ENCODE measurements at places on chromosomes 7 and 10.

DNA sequence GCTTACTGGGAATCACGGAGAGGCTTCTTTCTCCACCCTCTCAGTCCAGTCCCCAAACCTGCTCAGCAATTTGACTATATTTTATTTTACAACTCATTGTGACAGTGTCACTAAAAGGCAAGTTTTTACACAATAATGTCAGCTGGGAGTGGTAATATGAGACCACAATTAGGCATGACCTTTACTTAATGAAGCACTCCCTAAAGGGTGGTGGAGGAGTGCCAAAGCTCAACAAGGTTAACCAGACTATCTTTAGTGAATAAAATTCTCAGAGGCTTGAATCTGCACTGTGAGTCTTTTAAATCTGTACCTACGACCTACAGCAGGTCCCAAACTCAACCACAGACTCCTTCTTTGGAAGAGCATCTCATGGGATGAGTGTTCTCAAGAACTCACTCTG is 215.6 kb downstream of the TAX1BP1 start:
- DNase-seq, result no peak

- DNase-seq, result no peak
Measured at GRCh38 chr7:610531-611280, 91.1 kb upstream of the PDGFA start.

- DNase-seq, result no peak
Measured at GRCh38 chr10:42790835-42791234, 8.2 kb downstream of the BMS1 start.

GRCh38 chr7:132030086-132030568 is 473.7 kb upstream of the PODXL start:
- DNase-seq, result no peak

- no peak for DNase-seq
Measured at GRCh38 chr7:155886391-155887173, 74.3 kb upstream of the SHH start.

GRCh38 chr7:116617878-116618277 is 54.1 kb upstream of the MET start:
- no peak for DNase-seq

DNA sequence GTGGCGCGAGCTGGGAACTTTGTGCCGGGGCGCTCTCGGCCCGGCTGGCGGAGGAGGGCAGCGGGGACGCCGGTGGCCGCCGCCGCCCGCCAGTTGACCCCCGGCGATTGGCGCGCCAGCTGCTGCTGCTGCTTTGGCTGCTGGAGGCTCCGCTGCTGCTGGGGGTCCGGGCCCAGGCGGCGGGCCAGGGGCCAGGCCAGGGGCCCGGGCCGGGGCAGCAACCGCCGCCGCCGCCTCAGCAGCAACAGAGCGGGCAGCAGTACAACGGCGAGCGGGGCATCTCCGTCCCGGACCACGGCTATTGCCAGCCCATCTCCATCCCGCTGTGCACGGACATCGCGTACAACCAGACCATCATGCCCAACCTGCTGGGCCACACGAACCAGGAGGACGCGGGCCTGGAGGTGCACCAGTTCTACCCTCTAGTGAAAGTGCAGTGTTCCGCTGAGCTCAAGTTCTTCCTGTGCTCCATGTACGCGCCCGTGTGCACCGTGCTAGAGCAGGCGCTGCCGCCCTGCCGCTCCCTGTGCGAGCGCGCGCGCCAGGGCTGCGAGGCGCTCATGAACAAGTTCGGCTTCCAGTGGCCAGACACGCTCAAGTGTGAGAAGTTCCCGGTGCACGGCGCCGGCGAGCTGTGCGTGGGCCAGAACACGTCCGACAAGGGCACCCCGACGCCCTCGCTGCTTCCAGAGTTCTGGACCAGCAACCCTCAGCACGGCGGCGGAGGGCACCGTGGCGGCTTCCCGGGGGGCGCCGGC is 870 bp downstream of the FZD1 start:
- DNase-seq, result no peak

GRCh38 chr7:32574626-32575025 is 79.3 kb downstream of the AVL9 start:
- DNase-seq, result no peak

- no peak for DNase-seq
Measured at GRCh38 chr7:99143521-99143852, 421 bp downstream of the SMURF1 start.

DNA sequence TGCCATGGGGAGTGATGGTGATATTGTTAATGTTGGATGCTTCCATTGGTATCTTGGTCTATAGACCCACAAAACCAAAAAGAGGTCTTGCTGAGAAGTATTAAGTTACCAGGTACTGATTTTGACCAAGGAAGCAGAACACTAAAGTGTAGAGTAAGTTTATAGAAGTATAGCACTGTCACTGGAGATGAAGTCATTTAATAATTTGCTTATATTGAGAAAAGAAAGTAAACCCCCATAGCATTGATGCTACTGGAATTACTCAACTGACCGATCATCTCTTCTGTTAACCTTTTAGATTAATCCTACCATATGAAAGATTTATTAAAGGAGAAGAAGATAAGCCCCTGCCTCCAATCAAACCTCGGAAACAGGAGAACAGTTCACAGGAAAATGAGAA is 183.2 kb downstream of the RTKN2 start:
- no peak for DNase-seq

DNA sequence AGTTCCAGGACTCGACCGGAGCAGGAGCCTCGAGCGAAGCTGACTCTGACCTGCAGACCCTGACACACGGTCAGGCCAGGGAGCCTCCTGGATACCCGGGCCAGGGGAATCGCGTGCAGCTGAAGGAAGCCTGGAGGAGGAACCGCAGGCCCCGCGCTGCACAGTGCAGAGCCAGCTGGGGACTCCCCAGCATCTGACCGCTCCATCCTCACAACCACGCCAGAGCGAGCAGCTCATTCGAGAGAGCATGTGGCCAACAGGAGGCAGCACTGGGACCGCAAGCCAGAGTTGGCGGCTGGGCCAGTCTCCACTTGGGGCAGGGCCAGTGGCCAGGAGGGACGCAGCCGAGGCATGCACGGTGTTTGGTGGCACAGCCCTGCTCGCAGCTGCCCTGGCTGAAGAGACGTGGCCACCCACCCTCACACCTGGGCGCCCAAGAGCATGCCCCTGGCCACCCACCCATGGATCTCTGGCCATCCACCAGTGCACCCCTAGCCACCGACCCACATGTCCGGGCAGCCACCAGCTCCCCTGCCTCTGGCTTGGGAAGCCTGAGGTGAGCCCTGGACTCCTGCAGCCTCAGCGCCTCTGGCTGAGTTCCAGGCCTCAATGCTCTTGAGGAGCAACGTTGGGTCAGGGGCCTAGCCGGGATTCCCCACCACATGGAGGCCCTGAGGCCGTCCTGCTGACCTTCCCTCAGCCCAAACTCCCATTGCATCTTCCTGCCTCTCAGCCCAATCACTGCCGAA is 213.9 kb downstream of the ELFN1 start:
- no peak for DNase-seq

- DNase-seq, result no peak
Measured at GRCh38 chr7:90520484-90520883, 51.0 kb downstream of the PTTG1IP2 start.

- DNase-seq, result no peak
Measured at GRCh38 chr7:101572156-101572555, 56.9 kb downstream of the MYL10 start.

DNA sequence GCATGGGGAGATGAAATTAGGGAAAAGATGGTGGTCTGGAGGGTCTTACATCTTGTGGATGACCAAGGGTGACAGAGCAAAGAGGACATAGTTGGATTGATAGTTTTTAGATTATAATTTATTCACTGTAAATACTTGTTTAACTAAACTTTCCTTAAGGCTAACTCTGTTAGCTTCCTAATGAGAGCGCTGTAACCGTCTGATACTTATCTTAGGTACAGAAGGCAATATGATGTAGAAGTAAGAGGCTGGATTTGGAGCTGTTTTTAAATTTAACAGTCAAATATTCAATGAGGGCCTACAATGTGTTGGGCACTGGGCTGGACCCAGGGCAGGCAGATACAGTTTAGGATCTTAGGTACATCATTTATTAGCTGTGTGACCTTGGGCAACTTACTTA is 36.0 kb downstream of the PRKAR2B start:
- no peak for DNase-seq

GRCh38 chr10:133162178-133162909 is 2.3 kb downstream of the KNDC1 start:
- DNase-seq, result no peak

DNA sequence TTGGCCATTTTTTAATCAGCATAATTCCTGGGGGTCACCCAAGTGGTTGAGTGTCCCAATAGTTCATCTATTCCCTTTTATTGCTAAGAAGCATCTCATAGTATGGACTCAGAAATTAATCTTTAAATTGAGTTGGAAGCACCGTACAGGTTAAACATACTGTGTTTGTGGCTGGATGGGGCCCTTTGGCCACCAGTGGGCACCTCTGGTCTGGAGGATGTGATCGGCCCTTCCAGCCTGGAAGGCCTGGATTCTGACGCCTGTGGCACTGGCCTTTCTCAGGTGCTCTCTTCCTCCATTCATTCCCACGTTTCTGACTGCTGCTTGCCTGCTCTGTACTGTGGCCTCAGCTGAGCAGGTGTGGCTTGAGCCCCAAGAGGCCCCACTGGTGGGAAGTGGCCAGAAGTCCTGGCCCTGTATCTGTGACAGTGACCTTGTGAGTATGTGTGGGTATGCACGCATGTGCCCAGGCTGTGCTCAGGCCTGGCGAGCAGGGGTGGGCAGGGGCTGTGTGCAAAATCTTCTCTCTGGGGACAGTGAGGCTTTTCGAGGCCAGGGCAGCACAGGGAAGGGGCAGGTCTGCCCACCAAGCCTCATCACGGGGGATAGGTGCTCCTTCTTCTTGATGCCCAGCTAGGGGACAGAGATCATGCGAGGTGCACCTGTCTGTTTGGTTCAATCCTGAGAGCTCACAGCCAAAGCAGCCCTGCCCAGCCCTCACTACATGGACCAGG is 30.1 kb downstream of the LDB3 start:
- DNase-seq, result no peak

DNA sequence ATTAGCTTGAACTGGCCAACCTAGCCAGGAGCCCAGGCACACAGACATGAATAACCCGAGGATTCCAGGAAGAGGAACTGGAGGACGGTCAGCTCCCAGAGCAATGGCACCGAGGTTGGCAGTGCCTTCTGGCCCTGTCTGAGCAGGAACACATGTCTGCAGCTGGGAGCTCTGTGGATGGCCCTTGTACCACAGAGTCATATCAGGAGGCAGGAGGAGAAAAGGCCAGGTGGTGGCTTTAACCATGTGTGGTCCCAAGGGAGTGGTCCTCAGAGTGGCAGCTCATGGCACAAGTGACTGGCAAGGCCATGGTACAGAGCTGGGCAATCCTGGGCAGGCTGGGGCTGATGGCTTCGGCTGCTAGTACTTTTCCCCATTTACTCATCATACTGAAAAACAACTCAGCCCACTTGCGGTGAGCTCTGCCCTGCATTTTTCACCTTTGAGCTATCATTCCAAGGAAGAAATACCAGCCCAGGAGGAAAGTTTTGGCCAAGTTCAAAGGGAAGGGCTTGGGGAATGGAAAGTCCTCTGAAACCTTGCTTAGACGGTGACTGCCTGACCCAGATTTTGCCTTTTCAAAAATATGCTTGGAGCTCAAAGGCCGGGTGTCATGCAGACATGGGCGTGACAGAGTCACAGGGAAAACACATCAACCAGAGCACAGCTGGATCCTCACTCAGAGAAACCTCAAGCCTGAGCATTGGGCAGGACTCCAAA is 25.7 kb upstream of the LOXL4 start:
- no peak for DNase-seq

GRCh38 chr10:112724404-112724991 is 225.5 kb upstream of the TCF7L2 start:
- DNase-seq, result no peak

DNA sequence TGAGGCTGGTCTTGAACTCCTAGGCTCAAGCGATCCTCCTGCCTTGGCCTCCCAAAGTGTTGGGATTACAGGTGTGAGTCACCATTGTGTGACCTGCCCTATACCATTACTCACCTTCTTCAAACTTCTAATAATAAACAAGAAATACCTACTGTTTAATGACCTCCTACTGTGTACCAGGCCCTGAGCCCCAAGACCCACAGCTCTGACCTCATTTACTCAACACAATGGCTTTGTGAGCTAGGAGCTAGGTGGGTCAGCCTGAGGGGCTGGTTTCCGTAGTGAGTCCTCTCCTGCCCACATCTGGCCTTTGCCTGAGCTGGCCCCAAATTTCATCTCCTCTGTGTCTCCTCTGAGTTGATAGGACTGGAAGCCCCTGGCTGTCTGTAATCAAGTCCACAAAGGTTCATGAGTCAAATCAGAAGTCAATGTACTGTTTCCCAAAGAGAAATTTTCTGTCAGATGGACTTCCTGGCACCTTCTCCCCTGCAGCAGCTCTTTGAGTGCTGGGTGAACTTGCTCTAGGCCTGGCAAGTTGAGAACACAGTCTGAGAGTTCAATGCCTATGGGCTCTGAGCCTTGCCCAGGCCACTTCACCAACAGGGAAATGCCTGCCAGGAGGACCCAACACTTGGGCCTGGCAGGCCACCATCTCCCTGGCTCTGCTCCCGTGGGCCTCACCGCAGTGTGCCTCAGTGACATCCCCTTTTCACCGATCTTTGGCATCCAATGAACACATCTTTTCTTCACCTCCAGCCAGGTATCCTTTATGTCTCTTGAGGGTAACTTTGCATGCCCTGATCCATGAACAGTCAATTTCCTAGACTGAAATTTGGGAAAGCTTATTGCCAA is 24.0 kb downstream of the NEURL1 start:
- DNase-seq, result no peak
